Effector memory CD4-positive, alpha-beta T cell (primary cell): ENCODE measurements at places on chromosomes 5 and 9.

GRCh38 chr9:93051680-93052089, 6.8 kb upstream of the SUSD3 start:
- DNase-seq, result no peak

- DNase-seq, result no peak
Measured at GRCh38 chr5:170216257-170216864, 16.4 kb upstream of the C5orf58 start.

GRCh38 chr9:5971740-5972139, 43.7 kb downstream of the RANBP6 start:
- no peak for DNase-seq

- no peak for DNase-seq
Measured at GRCh38 chr5:110027527-110028322, 338.0 kb downstream of the MAN2A1 start.

GRCh38 chr5:18811661-18812060, 1176.3 kb downstream of the CDH18 start:
- DNase-seq, result no peak

GRCh38 chr9:10387282-10387681, 225.5 kb downstream of the PTPRD start:
- DNase-seq, result no peak

DNA sequence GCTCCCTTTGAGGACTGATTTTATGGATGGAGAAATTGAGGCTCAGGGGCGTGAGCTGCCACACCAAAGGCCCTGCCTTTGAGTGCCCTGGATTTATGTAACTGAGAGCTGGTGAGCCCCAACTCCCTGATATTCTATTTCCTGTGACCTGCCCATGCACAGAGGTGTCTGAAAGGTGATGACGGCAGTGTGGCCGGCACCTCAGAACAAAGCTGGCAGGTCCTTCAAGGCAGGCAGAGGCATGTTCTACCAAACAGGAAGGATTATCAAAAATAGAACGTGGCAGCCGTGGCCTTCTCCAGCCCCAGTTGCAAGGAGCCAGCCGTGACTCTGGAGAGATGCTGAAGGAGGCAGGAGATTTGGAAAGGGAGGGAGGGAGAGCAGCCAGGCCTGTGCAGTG, 36.2 kb downstream of the INSYN2B start:
- no peak for DNase-seq

DNA sequence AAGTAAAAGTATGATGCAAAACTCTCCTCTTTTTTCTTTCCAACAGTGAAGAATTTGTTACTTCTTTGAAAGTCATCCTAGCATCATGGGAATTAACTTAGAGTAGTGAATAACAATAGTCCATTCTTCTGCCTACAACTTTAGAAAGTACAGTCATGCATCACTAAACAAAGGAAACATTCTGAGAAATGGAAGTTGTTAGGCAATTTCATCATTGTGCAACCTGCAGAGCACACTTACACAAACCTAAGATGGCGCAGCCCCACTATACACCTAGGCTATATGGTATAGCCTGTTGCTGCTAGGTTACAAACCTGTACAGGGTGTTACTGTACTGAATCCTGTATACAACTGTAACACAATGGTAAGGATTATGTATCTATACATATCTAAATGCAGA, 1209.3 kb upstream of the C9orf72 start:
- no peak for DNase-seq

- DNase-seq, result no peak
Measured at GRCh38 chr9:129437626-129438323, 183.1 kb downstream of the C9orf50 start.

- no peak for DNase-seq
Measured at GRCh38 chr9:101628173-101628572, 33.4 kb upstream of the PPP3R2 start.

DNA sequence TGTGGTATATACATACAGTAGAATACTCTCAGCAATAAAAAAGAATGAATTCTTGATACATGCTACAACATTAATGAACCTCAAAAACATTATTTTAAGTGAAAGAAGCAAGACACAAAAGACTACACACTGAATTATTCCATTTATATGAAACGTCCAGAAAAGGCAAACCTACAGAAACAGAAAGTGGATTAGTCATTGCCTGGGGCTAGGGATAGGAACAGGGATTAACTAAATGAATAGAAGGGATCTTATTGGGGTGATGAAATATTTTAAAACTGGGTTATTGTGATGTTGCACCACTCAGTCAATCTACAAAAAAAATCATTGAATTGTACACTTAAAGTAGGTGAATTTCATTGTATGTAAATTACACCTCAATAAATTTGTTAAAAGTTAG, 326.7 kb downstream of the PIK3R1 start:
- DNase-seq, result no peak

GRCh38 chr9:118170032-118170955, 466.1 kb downstream of the TLR4 start:
- no peak for DNase-seq

DNA sequence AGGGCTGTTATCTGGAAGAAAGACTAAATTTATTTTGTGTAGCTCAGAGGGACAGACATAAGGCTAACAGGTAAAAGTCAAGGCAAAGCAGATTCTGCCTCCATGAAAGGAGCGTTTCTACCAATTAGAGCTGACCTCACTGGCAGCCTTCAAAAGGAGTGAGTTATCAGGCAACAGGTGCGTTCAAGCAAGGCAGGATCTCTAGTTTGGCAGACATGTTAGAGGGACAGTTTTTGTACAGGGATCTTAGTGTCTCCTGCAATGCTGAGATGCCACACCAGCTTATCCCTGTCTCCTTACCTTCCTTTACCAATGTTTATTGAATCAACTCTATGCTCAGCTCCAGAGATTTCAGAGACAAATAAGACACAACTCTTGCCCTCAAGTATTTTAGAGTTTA, 73.8 kb downstream of the NRG2 start:
- DNase-seq, result no peak
